ENCODE measurements at places on chromosomes 6 and 20. TPM values are rescaled to one million over a fixed set of nuclear protein-coding genes. Genes with fewer than 3 reads are reported as not detected.

GSTA1 gene
- total RNA-seq: not detected

MUCL3 gene
- not detected for total RNA-seq

GRCh38 chr6:137951064-137951597, 84.1 kb downstream of the TNFAIP3 start:
- H3K27me3 ChIP-seq: peaks cover 6% of the 10 kb centered on the region
- H3K27ac ChIP-seq: no peak overlapping the region
- peaks cover 47% of the 10 kb centered on the region for H3K4me1 ChIP-seq
- DNase-seq: no peak
- no peak overlapping the region for H3K4me3 ChIP-seq

DNA sequence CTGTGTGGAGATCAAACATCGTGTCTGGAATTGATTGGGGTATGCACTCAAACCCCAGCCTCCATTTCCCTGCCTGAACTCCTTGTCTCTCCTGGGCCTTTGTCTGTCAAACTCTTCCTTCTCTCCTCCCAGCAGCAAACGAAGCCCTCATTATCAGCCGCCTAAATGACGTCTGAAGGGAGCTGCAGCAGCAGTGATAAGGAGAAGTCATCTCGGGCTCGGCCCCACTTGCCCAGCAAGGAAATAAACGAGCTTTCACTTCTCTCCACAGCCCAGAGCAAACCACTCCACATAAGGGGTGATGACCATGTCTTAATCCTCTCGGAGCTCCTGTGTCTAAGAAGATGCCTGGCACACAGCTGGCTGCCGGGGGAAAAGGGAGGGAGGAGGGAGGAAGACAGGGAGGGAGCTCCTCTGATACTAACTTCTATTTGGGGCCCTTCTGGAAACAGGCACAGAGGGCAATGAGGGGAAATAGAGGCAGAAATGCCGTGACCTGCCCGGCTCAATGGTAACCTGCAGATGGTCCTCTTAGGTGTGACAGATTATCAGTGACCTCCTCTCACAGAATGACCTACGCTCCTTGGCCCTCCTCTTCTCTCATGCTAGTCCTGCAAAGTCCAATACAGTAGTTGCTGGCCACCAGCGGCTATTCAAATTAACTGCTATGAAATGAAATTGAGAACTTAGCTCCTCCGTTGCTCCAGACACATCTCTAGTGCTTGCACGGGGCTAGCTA, 100.4 kb downstream of the PXDC1 start:
- no peaks in the 10 kb centered on the region for H3K4me1 ChIP-seq
- no peak overlapping the region for H3K4me3 ChIP-seq
- no peaks in the 10 kb centered on the region for H3K27me3 ChIP-seq
- H3K27ac ChIP-seq: no peak overlapping the region
- no peaks in the 10 kb centered on the region for H3K36me3 ChIP-seq
